SJSA1 (cell line): ENCODE measurements at places on chromosomes 4 and X. TPM values are rescaled to one million over a fixed set of nuclear protein-coding genes. Genes with fewer than 3 reads are reported as not detected.

GRCh38 chr4:162706632-162707031 is 460.1 kb downstream of the NAF1 start:
- H3K27me3 ChIP-seq: no peaks in the 10 kb centered on the region; the same call in 1 of the 2 replicates
- no peaks in the 10 kb centered on the region for H3K36me3 ChIP-seq
- no peak overlapping the region for H3K27ac ChIP-seq
- H3K4me1 ChIP-seq: no peaks in the 10 kb centered on the region

- H3K4me3 ChIP-seq: no peak overlapping the region
- DNase-seq: no peak
- no peak overlapping the region for H3K27ac ChIP-seq
- peaks cover 6% of the 10 kb centered on the region for H3K4me1 ChIP-seq
These were observed 150.6 kb downstream of the PRDM5 start for GRCh38 chr4:120771907-120772306.

- H3K36me3 ChIP-seq: no peaks in the 10 kb centered on the region
- no peak for DNase-seq
- no peak overlapping the region for H3K4me3 ChIP-seq
- no peak overlapping the region for H3K27ac ChIP-seq
These were observed 230.4 kb upstream of the GALNT7 start for GRCh38 chr4:172938072-172938829.

- no peaks in the 10 kb centered on the region for H3K27me3 ChIP-seq
- H3K4me1 ChIP-seq: 0 out of 2 replicates have a peak, but pooled peaks cover 4% of the 10 kb centered on the region
- no peak overlapping the region for H3K4me3 ChIP-seq
These were observed 37.4 kb downstream of the RUFY3 start for GRCh38 chr4:70759126-70759525.

DNA sequence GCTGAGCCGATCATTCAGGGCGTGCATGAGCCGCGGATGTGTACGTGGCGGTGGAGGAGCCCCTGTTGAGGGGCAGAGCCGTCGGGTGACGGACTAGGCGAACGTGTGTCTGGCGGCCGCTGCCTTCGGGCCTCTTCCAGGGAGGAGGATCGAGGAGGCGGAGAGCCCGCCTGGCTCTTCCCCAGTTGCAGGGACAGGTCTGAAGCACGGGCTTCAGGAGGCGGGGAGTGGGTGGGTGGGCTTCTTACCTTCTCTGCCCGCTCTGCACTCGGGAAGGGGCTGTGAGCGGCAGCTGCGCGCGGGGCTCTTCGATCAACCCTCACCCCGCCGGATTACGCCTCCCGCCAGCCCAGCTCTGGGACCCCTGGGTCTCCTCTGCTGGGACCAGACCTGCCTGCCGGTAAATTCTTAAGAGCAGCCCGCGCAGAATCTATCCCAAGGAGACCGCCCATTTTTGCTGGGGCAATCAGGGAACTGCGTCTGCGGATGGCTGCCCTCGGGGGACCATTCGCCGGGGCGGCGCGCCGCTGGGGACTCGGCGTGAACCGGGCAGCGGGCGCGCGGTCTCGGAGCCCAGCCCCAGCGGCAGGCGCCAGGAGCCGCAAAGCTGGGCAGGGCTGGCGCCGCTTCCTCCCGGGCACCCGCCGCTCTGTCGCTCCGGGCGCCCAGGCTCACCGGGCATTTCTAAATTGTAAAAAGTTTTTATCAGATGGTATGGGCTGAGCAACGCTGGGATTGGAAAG is 4.9 kb downstream of the PLAC8 start:
- peaks cover 59% of the 10 kb centered on the region for H3K36me3 ChIP-seq
- DNase-seq: peak; percentile 53
- H3K4me3 ChIP-seq: peak overlapping the region; percentile 46

DNA sequence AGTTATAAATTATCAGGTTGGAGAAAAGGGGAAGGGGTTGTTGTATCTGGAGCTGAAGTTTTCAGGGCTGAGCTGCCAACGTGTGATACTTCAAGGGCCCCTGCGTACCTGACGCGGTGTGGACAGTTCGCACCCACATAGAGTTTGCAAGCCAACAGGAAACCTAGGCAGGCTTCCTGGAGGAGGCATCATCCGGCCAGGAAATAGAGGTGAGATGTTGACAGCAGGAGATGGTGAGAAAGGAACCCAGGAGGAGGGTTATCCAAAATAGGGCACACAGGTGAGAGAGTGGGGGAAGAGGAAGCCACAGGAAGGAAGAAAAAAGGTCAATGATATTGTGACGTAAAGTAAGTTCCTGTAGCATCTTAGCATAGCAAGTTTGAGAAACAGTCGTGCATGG is 127.2 kb downstream of the DHRSX start:
- DNase-seq: no peak
- H3K27ac ChIP-seq: peak overlapping the region; percentile 40
- peaks cover 46% of the 10 kb centered on the region for H3K4me1 ChIP-seq
- H3K27me3 ChIP-seq: no peaks in the 10 kb centered on the region
- H3K4me3 ChIP-seq: no peak overlapping the region

GRCh38 chr4:168480931-168481611 is 779 bp upstream of the DDX60L start:
- peaks cover 50% of the 10 kb centered on the region for H3K4me1 ChIP-seq
- H3K36me3 ChIP-seq: peaks cover 10% of the 10 kb centered on the region; the same call in 1 of the 2 replicates
- peak overlapping the region; percentile 97 for H3K27ac ChIP-seq
- H3K4me3 ChIP-seq: peak overlapping the region; percentile 58

DNA sequence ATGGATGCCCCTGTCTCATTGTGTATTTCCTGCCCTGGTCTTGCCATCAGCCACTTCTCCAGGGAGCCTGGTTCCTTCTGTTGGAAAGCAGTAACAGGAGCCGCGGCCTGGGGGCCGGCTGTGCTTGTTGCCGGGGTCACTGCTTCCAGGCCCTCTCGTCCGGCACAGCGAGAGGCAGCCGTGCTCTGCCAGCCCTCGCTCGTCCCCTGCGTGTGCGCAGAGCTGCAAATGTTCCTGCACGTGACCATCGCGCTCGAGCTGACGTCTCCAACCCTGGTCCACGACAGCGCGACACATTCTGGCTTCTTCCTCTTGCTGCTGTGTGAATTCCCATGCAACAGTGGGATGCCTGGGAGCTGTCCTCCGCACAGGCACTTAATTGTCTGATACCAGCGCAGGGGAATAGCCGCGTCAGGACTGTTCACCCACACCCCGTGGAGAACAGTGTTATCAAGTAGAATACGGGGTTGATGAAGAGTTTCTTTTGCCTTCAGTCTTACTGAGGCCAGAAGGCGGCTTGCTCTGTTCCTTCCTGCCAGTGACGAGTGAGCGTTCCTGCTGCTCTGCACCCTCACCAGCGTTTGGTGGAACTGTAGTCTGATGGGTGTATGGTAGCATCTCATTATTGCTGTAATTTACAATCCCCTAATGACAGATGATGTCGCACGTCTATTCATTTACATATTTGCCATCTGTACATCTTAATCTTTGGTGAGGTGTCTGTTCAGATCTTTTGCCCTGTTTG is 12.3 kb downstream of the PDE6B start:
- H3K4me1 ChIP-seq: no peaks in the 10 kb centered on the region
- H3K4me3 ChIP-seq: no peak overlapping the region

- DNase-seq: peak; percentile 23
- no peaks in the 10 kb centered on the region for H3K4me1 ChIP-seq
- H3K4me3 ChIP-seq: no peak overlapping the region
- no peaks in the 10 kb centered on the region for H3K36me3 ChIP-seq
- H3K27me3 ChIP-seq: peaks cover 27% of the 10 kb centered on the region
These were observed 4.2 kb downstream of the NKX1-1 start for GRCh38 chr4:1402021-1402515.

DNA sequence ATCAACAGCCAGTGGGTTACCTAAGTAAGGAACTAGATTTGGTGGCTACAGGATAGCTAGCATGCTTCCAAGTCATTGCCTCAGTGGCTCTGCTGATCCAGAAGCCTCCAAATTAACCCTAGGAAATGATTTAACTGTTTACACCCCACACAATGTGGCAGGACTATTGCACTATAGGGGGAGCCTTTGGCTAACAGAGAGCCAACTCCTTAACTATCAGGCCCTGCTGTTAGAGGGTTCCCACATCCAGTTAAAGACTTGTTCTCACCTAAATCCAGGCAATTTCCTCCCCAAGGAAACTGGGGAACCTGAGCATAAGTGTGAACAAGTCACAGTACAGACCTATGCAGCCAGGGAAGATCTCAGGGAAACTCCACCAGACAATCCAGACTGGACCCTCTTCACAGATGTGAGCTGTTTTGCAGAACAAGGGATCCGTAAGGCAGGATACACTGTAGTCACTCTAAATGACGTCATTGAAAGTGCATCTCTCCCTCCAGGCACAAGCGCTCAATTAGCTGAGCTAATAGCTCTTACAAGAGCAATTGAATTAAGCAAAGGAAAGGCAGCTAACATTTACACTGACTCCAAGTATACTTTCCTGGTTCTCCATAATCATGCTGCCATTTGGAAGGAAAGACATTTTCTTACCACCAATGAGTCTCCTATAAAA is 185.3 kb upstream of the SPOCK3 start:
- H3K4me3 ChIP-seq: no peak overlapping the region
- no peak for DNase-seq
- no peaks in the 10 kb centered on the region for H3K4me1 ChIP-seq
- no peaks in the 10 kb centered on the region for H3K27me3 ChIP-seq
- no peaks in the 10 kb centered on the region for H3K36me3 ChIP-seq

GRCh38 chr4:174099712-174100111 is 183.8 kb downstream of the FBXO8 start:
- no peak overlapping the region for H3K27ac ChIP-seq
- no peak for DNase-seq

DNA sequence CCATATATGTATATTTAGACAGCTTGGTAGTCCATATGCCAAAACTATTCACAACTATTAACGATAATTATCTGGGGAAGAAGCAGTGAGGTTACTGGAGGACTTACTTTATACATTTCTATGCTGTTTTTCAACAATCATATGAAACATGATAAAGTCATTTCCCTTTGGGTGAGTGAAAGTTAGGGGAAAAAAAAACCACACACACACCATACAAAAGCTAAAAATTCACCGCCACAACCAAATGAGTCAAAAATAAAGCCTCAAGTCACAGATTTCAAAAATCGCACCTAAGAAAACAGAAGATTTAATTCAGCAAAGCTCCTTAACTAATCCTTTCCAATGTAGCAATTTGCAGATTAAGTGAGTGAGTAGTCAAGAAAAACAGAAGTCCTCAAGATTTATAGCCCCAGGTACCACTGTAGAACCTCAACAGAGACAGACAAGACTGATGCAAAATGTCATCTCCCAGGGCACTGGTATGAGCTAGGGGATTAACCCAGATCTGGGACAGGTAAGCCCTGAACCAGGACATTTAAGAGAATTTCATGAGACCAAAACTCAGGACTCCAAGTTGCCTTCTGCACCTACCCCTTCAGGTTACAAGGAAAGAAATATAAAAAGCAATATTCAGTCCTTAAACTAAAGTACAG is 35.1 kb downstream of the SYTL4 start:
- no peaks in the 10 kb centered on the region for H3K4me1 ChIP-seq
- DNase-seq: no peak
- H3K27ac ChIP-seq: no peak overlapping the region
- H3K4me3 ChIP-seq: no peak overlapping the region

DNA sequence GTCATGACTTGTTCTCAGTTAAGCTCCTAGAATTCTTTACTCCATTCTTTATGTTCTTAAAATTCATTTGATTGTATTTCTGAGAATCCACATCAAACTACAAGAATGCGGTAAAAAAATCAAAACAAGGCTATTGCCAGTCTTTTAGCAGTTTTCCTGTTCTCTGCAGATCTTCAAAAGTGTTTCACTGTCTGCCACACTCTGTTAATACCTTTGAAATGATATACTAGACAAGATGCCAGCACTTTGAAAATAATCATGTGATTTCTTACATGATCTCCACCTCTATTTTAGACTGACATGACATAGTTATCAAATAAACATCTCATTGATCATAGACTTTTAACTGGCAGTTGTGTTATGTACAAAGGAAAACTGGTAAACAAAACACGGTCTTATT is 30.1 kb upstream of the GPRIN3 start:
- no peak overlapping the region for H3K4me3 ChIP-seq
- H3K36me3 ChIP-seq: no peaks in the 10 kb centered on the region
- H3K4me1 ChIP-seq: no peaks in the 10 kb centered on the region
- no peak for DNase-seq
- no peak overlapping the region for H3K27ac ChIP-seq

DNA sequence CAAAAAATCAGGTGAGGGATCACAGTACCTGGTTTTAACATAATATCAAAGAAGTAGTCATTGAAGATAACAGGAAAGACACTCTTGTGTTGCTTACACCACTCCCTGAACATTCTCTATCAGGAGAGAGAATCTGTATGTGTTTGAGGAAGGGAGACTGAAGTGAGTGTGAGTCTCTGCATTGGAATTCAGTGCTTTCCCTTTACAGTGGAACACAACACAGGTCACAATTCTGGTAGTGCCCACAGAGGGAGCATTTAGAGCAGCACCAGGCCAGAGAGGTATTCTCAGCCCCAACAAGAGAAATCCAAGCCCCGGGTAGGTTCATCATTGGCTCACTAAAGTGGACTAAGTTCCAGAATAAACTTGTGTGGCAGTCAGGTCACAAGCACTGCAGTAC is 64.7 kb upstream of the UBQLN2 start:
- no peak for DNase-seq
- no peak overlapping the region for H3K4me3 ChIP-seq
- H3K4me1 ChIP-seq: no peaks in the 10 kb centered on the region
- no peak overlapping the region for H3K27ac ChIP-seq

DNA sequence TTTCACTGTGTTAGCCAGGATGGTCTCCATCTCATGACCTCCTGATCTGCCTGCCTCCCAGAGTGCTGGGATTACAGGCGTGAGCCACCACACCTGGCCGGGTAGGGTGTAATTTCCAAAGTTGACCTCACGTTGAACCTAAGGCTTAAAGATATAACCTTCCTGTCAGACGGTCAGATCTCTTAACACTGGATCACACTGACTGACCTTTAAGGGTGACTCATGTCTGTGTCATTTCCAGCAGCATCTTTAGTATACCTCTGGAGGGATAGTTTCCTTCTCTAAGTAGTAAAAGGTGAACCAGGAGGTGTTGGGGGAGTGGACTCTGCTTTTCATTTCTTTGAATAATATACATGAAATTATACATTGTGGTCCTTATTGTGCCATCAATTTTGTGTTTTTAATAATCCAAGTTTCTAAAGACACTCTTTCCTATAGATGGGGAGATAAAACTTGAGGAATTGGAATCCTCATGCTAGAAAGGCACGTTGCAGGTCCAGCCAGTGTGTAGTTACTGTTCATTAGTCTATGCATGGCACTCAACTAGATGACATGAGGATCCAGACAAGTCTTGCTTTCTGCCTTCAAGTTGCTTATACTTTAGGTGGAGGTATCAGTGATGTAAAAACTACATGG is 45.7 kb downstream of the ARHGAP10 start:
- H3K27ac ChIP-seq: no peak overlapping the region
- H3K36me3 ChIP-seq: no peaks in the 10 kb centered on the region
- no peak for DNase-seq
- peaks cover 43% of the 10 kb centered on the region for H3K4me1 ChIP-seq
- H3K4me3 ChIP-seq: no peak overlapping the region

- no peaks in the 10 kb centered on the region for H3K4me1 ChIP-seq
- H3K27me3 ChIP-seq: no peaks in the 10 kb centered on the region
- H3K4me3 ChIP-seq: no peak overlapping the region
- H3K36me3 ChIP-seq: no peaks in the 10 kb centered on the region
- H3K27ac ChIP-seq: no peak overlapping the region
These were observed 72.1 kb downstream of the ARHGEF38 start for GRCh38 chr4:105624530-105624929.

Gene VCX3B
- not detected in 2 replicates for total RNA-seq

Gene RNF128
- total RNA-seq: not detected in 2 replicates

Gene NUDT11
- 12.2 and 12.3 TPM in 2 replicates for total RNA-seq

Gene PTCHD1
- not detected in 2 replicates for total RNA-seq

Gene PDE6B
- not detected in 2 replicates for total RNA-seq

Gene FRG2
- total RNA-seq: not detected in 2 replicates

Gene PLP1
- total RNA-seq: not detected in 2 replicates

Gene DUX4
- not detected in 2 replicates for total RNA-seq

Gene UGT8
- total RNA-seq: not detected in 2 replicates
